ENCODE measurements at places on chromosomes 3 and 15. TPM values are rescaled to one million over a fixed set of nuclear protein-coding genes. Genes with fewer than 3 reads are reported as not detected.

DNA sequence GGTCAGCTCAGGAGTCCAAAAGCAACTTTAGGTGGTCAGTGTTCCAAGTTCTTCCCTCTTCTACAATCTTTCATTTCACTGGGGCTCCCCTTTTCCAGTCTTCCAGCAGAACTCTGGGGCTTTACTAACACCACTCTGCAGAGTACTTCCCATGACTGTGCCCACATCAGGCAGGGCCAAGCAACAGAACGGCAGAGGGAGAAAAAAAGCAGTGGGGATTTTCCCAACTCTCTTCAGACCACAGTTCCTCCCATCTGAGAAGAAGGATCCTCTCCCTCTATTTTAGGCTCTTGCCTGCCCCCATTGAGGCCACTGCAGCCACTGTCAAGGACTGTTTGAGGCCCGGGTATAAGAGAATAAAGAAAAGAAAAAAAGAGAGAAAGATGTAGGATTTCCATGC is 70.7 kb downstream of the TTBK2 start:
- DNase-seq, result no peak

DNA sequence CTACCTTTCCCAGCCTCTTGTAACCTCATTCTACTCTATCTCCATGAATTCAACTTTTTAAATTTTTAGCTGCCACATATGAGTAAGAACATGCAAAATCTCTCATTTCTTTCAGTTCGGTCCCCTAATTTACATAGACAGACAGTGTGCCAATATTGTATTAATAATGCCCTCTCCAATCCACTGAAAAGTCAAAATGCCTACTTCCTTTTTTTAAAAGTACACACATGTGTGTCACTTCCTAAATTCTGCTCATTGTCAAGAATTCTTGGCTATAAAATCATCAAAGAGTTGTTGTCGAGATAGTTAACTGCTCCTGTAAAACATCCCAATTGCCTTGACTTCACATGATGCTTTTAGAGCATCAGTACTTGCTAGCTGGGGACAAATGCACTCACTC is 84.2 kb upstream of the IL12A start:
- no peak for DNase-seq

- DNase-seq, result no peak
Observed at GRCh38 chr15:26772154-26773066, at the start of gene GABRB3. GABRB3 (minus strand) TSS chr15:26773066.

GRCh38 chr3:132159145-132159544 is 124.3 kb upstream of the CPNE4 start:
- DNase-seq, result no peak

- DNase-seq, result peak; percentile 62
Observed at GRCh38 chr3:127800508-127800907, 21.8 kb downstream of the MGLL start.

DNA sequence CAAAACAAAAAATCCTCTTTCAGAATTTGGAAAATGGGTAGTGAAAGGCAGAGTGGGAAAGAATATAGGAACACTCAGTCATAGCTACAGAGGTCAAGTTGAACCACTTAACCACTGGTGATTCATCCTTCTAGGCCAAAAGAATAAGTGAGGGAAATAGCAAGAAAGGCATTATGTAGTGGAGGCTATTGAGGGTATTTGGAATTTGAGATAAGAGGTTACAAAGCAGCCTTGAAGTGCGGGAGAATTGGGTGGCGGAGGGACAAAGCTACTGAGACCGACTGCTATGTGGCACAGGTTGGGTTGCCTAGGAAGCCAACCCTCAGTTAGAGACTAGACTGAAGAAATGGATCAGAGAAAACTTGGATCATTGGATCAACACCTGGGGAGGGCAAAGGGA is 109.5 kb downstream of the SYNPR start:
- DNase-seq, result peak; percentile 2

DNA sequence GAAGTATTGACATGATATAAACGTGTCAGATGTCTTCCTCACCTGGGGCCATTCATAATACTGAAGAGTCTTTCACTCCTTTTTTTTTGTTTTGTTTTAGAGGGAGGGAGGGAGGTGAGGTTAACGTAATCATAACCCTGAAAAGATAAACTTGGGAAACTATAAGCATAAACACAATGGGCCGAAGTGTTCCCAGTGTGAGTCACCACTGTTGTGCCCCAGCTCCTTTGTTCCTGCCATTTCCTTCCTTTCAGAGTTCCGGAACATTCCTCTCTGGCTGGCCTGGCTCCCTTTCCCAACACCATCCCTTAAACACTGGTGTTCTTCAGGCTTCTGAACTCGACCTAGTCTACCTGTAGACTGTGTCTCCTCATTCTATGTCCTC is 18.6 kb downstream of the PLD1 start:
- peak; percentile 33 for DNase-seq

GRCh38 chr3:72659596-72659995 is 188.6 kb downstream of the SHQ1 start:
- no peak for DNase-seq

- no peak for DNase-seq
Observed at GRCh38 chr3:136353461-136353860, 103.3 kb downstream of the PCCB start.

DNA sequence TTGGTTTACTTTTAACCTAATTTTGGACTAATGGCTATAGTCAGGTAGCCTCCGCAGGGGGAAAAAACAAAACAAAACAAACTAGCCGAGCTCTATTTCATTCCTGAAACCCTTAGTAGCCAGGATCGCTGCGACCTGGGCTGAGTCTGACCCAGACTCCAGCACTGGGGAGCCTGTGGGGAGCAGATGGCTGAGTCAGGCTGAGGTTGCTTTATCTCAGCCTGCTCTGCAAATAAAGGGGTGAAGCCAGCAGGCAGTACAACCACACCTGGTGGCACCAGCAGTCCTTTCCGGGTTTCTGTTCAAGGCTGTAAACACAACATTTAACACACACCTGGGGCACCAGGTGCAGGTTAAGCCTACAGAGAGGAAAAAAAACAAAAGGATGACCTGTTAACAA is 27.3 kb downstream of the ABHD2 start:
- no peak for DNase-seq

- no peak for DNase-seq
Observed at GRCh38 chr3:129233538-129233937, 15.9 kb upstream of the COPG1 start.

DNA sequence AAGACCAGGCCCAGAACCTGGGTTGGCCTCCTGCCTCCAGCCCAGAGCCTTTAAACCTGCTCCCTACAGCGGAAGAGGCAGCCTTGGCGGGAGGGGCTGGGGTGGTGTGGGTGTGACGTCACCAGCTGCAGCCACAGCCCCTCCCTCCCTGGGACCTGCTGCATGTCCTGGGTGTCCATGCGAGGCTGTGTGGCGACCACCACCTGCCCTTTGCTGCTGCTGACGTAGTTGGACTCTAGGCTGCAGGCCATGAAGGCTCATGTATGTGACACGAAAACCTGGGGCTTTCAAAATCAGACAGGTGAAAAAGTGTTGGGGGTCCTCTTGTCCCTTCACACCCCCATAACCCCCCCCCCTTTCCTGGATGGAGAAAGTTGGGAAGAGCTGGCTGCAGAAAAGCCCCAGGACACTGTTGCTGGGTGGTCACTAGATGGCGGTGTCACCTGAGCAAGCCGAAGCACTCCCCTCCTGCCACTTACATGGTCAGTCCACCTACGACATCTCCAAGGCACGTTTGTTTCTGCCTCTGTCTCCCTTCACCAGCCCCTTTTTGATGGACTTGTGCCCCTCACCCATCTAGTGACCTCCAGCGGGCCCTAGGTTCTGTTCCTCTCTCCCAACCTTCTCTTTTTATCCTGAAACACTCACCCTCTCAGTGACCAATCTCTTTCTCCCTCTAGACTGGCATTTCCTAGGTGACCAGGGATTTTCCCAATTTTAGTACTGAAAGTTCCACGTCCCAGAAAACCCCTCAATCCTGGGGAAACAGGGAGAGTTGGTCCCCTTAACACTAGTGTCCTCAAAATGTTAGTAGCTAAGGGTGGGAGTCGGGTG is 35.2 kb downstream of the SLC6A20 start:
- peak; percentile 45 for DNase-seq

DNA sequence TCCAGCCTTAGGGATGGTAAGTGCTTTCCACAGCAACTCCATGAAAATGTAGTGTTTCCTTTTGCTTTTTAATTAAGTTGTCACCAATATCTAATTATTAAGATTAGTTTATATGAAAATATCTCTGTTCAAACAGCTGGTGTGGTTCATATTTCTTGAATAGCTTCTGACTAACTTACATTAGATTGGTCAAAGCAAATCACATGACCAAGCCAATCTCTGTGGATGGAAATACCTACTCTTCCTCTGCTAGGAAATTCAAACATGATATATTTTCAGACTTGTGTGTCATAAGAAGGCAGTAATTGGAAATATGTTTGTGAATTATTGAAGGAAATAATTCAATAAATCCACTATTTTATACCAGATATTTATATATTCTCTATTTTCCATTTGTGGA is 54.6 kb upstream of the CADM2 start:
- no peak for DNase-seq

DNA sequence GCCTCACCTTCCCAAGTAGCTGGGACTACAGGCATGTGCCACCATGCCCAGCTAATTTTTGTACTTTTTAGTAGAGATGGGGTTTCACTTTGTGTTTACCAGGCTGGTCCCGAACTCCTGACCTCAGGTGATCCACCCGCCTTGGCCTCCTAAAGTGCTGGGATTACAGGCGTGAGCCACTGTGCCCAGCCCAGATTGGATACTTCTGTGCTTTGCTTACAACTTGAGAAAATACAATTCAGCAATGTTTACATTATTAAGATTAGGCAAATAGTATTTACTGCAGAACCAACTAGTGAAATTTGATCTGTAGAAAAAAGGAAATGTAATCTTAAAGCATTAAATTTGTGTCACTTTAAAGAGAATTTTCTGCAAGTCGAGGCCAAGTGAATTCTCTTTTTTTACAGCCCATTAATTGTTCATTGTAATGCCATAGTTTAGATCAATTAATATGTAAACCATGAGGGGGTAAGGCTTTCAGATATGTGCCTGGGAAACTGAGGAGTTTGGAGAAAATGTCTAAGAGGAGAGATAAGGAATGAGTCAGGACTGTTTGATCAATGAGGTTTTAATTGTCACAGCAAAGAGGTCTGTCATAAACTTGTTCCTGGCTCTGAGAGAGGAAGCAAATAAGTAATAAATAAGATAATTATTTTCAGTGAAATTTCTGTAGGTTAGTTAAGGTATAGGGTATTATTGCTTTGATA is 15.3 kb downstream of the PYDC2 start:
- DNase-seq, result no peak

DNA sequence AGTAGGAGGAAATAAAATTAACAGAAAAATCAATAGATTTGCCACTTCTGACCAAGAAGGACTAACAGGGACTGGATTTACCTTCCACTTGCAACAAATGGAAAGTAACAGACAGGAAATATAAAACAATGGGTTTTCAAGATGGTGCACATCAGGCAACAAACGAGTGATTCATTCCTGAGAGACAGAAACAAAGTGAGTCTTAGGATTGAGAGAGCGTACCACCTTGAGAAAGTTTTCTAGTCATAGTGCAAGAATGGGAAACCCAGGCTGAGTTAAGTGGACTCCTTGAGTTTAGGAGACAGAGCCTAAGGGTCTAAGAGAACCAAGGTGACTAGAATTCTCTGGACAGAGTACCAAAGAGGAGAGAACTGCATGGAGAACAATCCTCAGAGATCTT is 101.7 kb downstream of the PPP2R3A start:
- DNase-seq, result no peak

DNA sequence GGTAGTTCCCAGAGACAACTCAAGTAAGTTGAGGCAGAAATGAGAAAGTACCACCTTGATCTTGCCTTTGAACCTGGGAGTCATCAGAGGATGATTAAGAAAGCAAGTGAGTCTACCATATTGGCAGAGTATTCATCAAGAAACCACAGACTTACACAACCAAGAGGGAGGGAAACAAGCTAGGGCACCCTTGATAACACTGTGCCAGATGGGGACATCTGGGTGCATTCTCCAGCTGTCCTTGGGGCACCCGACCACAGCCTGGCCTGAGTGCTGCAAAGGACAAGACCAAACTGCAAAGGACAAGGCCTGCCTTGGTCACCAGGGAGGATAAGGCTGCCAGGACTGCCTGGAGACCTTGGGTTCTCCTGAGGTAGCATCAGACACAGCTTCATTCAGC is 553.6 kb downstream of the EPHB1 start:
- no peak for DNase-seq

DNA sequence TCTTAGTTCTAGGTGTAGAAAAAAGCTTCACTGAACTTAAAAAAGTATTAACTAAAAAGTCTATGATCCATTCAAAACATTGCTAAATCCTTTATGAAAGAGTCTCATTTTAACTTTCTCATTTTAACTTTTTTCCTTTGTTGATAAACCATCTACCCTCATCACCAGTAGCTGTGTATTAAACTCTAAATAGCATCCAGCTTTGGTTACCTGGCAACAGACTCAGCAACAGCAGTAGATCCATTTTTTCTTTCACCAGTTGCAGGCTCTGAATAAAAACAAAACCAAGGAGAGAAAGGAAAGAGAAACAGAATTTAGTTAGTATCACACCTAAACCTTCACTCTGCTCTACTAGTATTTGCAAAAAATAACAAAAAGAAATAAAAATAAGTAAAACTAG is 51.6 kb downstream of the TP53BP1 start:
- peak; percentile 54 for DNase-seq

GRCh38 chr3:160378331-160379109 is 20.5 kb downstream of the IFT80 start:
- DNase-seq, result no peak

DNA sequence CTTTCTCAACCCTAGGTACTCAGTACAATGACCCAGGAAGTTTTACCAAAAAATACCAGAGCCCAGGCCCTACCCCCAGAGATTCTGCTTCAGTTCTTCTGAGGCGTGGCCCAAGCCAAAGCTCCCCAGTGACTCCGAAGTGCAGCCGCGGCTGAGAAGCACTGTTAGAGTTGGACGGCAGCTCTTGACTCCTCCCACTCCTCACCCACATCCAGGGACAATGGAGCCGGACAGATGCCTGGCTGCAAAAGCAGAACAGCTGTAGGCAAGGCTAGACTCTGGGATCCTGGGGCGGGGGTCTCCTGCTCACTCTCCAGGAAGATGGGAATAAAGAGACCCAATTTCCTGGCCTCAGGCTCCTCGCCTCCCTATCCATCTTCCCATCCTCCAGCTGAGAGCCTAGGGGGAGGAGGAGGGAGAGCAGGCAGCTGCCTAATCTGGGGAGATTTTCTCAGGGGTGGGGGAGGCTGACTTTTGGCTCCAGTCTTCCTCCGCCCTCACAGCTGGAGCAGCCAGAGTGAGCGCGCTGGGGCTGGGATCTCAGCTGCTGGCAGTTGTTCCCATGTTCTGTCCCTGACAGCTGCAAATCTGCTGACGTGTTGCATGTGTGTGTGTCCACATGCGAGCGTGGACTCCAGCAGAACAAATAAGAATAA is 223.8 kb downstream of the OPA1 start:
- peak; percentile 82 for DNase-seq

TGM4 gene
- 0.06 TPM for total RNA-seq

SERPINI2 gene
- not detected for total RNA-seq

TMEM43 gene
- 92.5 TPM for total RNA-seq

BNC1 gene
- 13.8 TPM for total RNA-seq

PLA2G4E gene
- not detected for total RNA-seq

PRICKLE2 gene
- 12.1 TPM for total RNA-seq

PYGO1 gene
- total RNA-seq, result 10.5 TPM

EXD1 gene
- total RNA-seq, result not detected

NUSAP1 gene
- 169 TPM for total RNA-seq

SCN5A gene
- 39.0 TPM for total RNA-seq

PLAAT1 gene
- not detected for total RNA-seq

RPL35A gene
- 692 TPM for total RNA-seq
